A172 (cell line): ENCODE measurements at places on chromosomes 13 and 19. TPM values are rescaled to one million over a fixed set of nuclear protein-coding genes. Genes with fewer than 3 reads are reported as not detected.

Gene TRPC4
- total RNA-seq = 0.26 and 0.46 TPM in 2 replicates

DNA sequence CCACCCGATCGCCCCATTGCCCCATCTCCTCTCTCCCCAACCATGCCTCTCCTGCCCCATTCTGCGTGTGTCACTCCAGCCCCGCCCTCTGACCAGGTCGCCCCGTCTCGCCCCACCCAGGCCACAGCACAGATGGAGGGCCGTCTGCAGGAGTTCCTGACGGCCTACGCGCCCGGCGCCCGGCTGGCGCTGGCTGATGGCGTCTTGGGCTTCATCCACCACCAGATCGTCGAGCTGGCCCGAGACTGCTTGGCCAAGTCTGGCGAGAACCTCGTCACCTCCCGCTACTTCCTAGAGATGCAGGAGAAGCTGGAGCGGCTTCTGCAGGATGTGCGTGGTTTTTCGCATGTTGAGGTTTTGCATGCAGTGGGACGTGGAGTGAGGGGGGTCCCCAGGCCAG lies 26.2 kb downstream of the MAST3 start:
- DNase-seq = no peak

GRCh38 chr19:35860818-35861639 lies 4.3 kb downstream of the KIRREL2 start:
- no peak for DNase-seq

DNA sequence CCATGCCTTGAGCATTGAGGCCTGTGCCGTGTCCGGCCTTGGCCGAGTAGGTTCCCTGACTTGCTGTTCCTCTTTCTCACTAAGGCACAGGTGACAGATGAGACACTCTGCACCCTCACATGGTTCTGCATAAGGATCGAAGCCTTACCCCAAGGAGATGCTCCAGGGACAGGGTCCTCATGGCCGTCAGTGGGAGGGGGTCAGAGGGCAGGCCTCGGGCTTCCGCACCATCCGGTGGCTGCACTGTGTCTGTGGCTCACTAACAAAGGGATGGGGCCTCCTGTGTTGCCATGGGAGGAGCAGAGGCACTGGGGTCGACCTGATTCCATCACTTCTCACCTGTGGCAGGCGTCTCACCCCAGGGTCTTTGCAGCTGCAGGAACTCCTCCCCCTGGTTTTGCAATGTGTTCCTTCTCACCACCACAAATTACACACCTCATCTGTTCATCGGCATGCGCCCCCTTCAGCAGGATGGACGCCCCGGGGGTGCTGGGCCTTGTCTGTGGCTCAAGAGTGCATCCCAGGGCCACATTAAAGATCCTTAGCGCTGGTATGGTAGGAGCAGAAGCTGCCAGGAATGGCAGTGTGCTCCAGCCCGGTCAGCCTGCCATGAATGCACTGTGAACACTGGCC lies 113.3 kb upstream of the SOX1 start:
- DNase-seq = no peak

DNA sequence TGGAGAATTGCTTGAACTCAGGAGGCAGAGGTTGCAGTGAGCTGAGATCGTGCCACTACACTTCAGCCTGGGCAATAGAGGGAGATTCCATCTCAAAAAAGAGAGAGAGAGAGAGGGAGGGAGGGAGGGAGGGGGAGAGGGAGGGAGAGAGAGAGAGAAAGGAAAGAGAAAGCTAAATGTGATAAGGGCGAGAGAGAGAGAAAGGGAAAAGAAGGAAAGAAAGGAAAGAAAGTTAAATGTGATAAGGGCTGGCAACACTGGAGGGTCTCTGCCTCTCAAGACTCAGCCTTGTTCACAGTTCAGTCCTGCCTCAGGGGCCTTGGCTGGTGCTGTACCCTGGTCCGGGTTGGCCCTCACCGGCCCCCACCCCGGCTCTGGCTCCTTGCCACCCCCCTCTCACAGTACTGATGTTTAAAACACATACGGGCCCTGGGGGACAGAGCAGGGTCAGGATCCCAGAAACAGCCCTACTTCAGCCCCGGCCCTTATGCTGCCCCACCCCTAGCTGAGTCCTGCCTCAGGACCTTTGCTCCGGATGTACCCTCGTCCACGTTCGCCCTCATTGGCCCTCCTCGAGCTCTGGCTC lies 3.5 kb downstream of the MAP1S start:
- no peak for DNase-seq

DNA sequence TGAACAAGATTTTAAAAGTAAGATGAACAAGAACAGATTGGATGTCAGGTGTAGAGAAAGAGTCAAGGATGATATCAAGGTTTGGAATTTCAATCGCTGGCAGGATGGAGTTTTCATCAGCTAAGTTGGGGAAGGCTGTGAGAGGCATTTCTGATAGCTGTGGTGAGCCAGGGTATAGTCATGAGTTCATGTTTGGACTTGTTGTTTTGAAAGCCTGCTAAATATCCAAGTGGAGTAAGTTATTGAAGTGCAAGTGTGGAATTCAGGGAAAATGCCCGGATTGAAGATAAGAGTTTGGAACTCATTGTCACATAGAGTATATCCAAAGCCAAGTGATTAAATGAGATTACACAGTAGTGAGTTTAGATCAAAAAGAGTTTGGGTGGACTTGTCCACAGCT lies 11.0 kb upstream of the EPSTI1 start:
- DNase-seq = no peak

DNA sequence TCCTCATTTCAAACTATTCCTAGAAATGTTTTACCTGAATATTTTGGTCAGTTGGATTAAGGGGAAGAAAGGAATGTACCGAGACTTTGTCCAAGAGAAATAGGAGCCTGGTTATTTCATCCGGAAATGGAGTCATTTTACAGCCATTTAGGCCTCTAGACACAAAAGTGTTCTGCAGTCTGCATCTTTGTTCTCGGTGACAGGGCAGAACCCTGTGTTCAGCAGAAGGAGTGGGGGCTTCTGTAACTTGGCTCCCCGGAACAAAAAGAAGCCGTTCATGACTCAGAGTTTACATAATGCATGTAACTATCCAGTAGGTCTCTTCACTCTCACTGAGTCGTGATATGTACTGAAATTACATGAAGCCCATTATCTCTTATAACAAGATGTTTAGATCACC lies 21.6 kb upstream of the FNDC3A start:
- DNase-seq = no peak

Gene FEM1A
- total RNA-seq = 10.7 and 11.6 TPM in 2 replicates

- DNase-seq = no peak
These were observed 600.8 kb downstream of the DIAPH3 start for GRCh38 chr13:59562924-59563323.

DNA sequence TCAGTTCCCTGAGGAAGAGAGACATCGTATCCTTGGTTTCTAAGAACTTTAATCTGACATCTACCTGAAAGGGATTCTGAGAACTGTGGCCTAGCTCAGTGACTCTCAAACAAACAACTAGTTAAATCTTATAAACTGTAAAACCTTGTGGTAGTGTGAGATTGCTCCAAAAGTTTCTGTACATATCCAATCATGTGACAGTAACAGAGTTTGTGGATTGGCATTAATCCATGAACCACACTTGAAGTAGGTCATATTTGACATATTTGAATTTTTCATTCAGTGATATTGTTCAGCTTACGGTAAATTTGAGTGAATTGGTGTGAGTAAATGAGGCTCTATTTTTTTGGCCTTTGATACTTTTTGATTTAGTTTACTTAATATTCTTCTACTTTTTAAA lies 15.0 kb downstream of the TDRD3 start:
- no peak for DNase-seq

DNA sequence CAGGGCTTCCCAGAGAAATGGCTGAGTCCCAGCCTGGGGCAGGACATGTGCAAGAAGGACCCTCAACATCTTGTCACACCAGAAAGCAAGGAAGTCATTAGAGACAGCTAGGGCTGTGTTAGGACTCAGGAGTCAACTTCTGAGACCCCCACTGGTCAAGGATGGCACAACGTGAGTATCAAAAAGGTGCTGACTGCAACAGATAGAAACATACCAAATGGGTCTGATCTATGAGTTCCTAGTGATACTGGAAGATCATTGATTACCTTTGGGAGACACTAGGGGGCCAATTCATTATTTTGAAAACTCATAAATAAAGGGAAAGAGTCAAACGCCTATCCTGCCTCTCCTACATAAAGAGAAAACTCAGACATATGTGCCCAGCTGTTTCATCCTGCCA lies 73.5 kb upstream of the GJB6 start:
- DNase-seq = no peak

DNA sequence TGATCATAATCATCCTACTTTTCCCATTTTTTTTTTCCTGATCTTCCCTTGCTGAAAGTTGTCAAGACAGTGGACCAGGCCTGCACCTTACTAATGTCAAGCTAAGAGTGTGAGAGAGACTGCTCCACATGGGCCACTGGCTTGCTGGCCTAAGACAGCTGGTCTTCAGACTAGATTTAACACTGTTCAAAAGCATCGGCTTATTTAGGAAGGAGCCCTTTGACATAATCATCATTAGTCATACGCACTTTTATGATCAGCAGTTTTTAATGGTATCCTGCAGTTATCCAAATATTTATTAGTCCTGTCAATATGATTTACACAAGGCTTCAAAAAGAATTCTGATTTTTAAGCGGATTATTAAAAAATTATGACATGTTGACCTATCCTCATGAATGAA lies 270.6 kb downstream of the DNAJC15 start:
- no peak for DNase-seq

GRCh38 chr19:2077398-2077797 lies 18.7 kb downstream of the MOB3A start:
- DNase-seq = no peak

- DNase-seq = no peak
These were observed 2.4 kb upstream of the PTGER1 start for GRCh38 chr19:14477418-14478112.

Gene LIN37
- total RNA-seq = 13.8 and 16.4 TPM in 2 replicates

- peak; percentile 64 for DNase-seq
These were observed 11.0 kb downstream of the FUZ start for GRCh38 chr19:49801966-49802661.

DNA sequence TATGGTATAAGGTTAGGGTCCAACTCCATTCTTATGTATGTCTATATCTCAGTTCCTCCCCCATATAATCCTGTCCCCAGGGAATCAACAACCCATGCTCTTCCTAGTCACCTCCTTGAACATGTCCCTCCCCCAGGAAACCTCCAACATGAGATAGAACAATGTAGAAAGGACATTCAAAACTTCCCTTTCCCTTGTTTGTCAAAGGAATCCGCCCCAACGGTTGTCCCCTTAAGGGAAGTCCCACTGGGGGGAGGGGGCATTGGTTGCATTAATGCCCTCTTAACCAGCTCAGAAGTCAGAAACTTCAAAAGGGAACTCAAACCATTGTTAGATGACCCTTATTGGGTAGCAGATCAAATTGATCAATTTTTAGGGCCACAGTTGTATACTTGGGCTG lies 6.8 kb upstream of the ZNF561 start:
- no peak for DNase-seq

DNA sequence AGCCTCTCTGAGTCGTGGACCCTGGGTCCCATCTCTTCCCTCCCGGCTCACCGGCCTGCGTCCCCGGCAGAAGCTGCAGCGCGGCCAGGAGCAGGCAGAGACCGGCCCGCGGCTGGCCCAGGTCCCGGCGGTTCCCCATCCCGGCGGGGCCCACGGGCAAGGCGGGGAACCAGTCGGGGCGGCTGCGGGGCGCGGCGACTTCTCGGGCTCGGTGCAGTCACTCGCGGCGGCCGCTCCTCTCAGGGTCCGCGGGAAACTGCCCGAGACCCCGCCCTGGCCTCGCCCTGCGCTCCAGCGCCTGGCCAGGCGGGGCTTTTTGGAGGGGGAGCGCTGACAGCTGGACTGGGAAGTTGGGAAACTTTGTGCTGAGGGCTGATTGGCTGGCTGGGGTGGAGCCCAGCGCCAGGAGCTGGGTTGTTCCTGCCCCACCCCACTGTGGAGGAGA lies at the start of gene COL5A3:
Gene COL5A3, minus strand, starts transcription at position 258 of the 445 bp plus-strand sequence. Its CDS starts 119 bp downstream, at position 139.
- DNase-seq = no peak

- peak; percentile 65 for DNase-seq
These were observed 3.6 kb downstream of the ACTN4 start for GRCh38 chr19:38650911-38651584.

DNA sequence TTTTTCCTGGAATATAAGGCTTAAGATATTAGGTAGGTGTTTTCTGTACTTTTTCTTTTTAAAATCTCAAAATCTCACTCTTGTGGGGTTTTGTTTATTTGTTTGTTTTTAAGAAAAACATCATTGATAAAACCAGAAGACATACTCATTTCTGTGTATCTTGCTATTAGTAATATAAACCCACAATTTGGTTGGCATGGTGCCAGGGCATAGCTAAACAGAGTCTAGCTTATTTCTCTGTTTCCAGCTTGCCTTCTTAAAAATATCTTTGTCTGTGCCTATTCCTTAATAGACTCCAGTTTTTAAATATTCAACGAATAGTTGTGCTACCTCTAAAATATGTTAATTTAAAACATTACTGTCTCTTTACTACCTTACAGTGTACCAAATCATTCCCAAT lies 1121.9 kb upstream of the PCDH20 start:
- no peak for DNase-seq

DNA sequence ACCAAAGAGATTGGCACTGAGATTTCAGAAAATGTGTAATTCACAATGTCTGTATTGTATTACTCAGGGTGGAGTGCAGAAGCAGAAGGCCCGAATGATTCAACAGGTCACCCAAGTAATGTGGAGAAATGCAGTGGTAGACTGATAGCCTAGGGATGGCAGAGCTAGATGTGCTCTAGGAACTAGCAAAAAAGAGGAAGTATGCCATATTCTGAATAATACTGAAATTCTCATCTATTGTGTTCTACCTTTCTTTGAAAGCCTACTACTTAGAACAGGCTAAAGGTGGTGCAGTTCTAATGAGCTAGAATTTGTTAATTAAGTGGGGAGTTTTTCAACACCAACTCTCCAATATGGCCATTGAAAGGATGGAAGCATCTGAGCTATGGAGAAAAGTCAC lies 1449.8 kb upstream of the MIR17HG start:
- DNase-seq = no peak
